Activated CD8-positive, alpha-beta memory T cell treated with anti-CD3 and anti-CD28 coated beads for 48 hours (primary cell): ENCODE measurements at places on chromosomes 1 and 21.

DNA sequence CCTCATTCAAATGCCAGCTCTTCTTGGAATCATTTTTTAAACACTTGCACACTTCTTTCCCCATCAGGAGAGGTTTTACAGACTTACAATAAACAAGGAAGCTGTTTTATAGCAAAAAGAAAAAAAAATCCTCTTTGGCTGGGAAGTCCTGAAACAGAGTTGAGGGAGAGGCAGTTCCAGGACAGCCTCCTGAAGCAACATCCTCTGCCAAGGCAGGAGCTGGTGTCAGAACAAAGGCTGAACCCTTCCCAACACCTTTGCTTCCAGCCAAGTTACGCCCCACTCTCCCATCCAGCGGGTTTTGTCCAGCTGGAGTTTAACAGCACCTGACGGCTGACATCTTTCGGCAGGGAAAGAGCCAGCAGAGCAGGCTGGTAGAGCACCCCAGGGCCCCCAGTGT is 287.8 kb downstream of the RRAGC start:
- no peak for DNase-seq

DNA sequence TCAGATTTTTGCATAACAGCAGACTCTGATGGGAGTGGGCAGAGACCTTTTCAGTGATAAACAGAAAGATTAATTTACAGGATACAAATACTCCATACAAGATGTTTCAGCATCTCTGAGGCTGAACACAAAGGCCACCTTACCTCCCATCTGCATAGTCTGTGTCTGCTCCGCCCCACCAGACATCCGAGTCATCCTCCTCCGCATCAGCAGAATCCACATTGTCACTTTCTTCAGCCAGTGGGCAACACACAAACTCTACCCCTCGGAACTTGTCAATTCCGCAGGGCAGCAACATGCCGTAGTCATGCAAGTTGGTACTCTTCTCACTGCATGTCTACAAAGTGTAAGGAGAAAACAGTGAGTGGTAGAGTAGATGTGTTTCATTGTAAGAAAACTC is 119.7 kb downstream of the APP start:
- DNase-seq: no peak

DNA sequence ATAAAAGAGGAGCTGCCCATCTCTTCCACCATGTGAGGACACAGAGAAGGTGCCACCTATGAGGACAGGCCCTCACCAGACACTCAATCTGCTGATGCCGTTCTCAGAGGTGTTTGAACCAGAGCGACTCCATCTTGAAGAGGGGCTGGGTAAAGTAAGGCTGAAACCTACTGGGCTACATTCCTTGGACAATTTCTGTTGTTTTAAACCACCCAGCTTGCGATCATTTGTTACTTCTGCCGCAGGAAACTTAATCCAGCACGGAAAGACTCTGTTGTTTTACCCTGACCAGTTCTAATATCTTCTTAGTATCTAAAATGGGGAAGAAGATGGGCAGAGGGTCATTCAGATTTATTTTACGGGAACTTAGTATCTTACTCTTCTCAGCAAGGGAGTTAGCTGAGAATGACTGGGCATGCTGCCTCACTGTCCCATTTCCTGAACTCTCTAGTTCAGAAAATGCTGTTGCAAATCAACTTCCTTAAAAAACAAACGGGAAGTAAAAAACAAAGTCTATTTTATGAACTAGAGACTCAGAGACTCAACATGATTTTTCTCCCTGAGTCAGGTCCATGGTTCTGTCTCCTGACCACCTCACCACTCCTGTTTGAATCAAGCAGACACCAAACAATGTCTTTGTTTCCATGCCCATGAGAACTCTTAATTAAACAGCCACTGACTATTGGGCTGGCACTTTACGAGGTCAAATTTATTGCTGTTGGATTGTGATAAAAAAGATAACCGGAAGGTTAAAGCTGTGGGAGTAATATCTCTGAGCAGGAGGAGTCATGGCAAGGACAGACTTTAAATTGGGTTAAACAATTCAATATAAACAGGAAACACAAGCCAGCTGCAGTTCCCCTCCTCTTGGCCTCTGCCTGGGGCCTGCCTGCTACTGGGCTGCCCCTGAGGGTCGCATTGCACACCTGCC is 23.8 kb upstream of the IFNAR1 start:
- no peak for DNase-seq

DNA sequence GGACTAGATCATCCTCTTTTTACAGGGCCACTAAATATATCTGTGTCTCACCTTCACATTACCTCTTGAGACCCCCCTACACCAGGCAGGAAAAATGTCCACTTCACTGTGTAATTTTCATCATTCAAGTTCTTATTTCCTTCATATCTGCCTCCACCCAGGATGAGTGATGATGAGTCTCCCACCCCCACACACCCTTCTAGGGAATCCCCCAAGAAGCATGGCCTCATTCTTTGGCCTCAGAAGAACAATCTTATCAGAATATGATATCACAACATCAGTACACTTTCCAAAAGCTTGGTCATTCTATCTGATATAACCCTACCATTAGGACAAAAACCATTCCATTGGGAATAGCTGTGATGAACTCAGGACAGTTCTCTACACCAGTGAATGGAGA is 170.3 kb upstream of the DUSP10 start:
- no peak for DNase-seq
